ENCODE measurements at places on chromosomes 5 and 9. TPM values are rescaled to one million over a fixed set of nuclear protein-coding genes. Genes with fewer than 3 reads are reported as not detected.

PCDHGB2 gene
- 4.4 TPM for total RNA-seq

MAT2B gene
- 90.3 TPM for total RNA-seq

CTXN3 gene
- not detected for total RNA-seq

TCF7 gene
- 0.36 TPM for total RNA-seq

SV2C gene
- total RNA-seq: 0.55 TPM

SLC6A18 gene
- total RNA-seq: not detected

- H3K27me3 ChIP-seq: no peaks in the 10 kb centered on the region
- H3K36me3 ChIP-seq: no peaks in the 10 kb centered on the region
Measured at GRCh38 chr5:333945-334344, 12.4 kb downstream of the AHRR start.

- no peaks in the 10 kb centered on the region for H3K27me3 ChIP-seq
- no peaks in the 10 kb centered on the region for H3K36me3 ChIP-seq
- no peak overlapping the region for H3K4me3 ChIP-seq
- no peaks in the 10 kb centered on the region for H3K4me1 ChIP-seq
- DNase-seq: no peak
Measured at GRCh38 chr5:11000515-11001353, 239.7 kb upstream of the DAP start.

GRCh38 chr5:80070338-80071056 is 35.3 kb downstream of the THBS4 start:
- H3K4me3 ChIP-seq: no peak overlapping the region
- DNase-seq: no peak
- no peaks in the 10 kb centered on the region for H3K27me3 ChIP-seq
- H3K27ac ChIP-seq: no peak overlapping the region
- H3K36me3 ChIP-seq: no peaks in the 10 kb centered on the region

DNA sequence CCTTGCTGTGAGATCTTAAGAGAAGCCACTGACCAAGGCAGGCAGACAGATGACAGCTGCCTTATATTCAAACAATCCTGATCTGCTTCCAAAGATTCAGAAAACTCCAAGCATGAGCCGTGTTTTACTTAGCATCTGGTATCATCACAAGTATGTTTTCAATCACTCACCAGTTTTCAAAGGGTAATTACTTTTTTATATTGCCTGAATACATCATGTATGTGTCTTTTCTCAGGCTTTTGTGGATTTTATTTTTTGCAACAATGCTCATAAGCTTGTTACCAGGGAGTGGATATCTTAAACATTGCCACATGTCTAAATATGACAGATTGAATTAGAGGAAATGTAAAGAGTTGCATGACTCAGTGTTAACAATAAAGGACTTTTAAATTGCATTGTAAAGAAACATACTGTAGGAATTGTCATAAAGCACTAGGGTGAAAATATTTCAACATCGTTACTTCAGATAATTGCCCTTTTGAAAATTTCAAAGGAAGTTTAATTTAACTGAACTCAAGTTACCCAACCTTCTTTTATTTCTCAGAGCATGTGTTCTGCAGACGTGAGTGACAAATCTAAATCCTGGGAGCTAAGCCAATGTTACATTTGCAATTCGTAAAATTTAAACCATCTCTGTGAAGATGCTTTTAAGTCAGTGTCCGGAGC is 326.1 kb downstream of the PLK2 start:
- DNase-seq: no peak
- peaks cover 15% of the 10 kb centered on the region for H3K4me1 ChIP-seq
- no peak overlapping the region for H3K4me3 ChIP-seq
- H3K36me3 ChIP-seq: no peaks in the 10 kb centered on the region
- H3K27ac ChIP-seq: no peak overlapping the region

- no peaks in the 10 kb centered on the region for H3K4me1 ChIP-seq
- DNase-seq: no peak
- H3K27me3 ChIP-seq: no peaks in the 10 kb centered on the region
- no peak overlapping the region for H3K27ac ChIP-seq
- H3K4me3 ChIP-seq: no peak overlapping the region
Measured at GRCh38 chr9:123864251-123864650, 65.7 kb downstream of the DENND1A start.

DNA sequence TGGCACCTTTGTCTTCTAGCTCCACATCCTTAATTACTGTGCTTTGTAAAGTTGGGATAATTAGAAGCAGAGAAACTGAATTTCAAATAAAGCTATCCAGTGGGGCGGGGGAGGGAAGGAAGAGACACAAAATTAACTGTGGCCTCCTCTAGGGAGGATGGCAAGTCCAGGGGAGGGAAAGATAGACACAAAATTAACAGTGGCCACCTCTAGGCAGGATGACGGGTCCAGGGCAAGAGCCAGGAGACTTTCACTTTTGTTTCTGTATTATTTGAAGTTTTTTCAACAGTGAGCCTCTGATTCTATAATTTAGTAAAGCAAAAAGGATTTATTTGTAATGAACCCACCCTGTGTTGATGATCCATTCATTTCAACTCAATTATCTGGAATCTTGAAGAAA is 335.9 kb downstream of the MSX2 start:
- H3K4me1 ChIP-seq: peaks cover 4% of the 10 kb centered on the region
- no peaks in the 10 kb centered on the region for H3K36me3 ChIP-seq
- no peaks in the 10 kb centered on the region for H3K27me3 ChIP-seq
- DNase-seq: no peak
- H3K4me3 ChIP-seq: no peak overlapping the region

DNA sequence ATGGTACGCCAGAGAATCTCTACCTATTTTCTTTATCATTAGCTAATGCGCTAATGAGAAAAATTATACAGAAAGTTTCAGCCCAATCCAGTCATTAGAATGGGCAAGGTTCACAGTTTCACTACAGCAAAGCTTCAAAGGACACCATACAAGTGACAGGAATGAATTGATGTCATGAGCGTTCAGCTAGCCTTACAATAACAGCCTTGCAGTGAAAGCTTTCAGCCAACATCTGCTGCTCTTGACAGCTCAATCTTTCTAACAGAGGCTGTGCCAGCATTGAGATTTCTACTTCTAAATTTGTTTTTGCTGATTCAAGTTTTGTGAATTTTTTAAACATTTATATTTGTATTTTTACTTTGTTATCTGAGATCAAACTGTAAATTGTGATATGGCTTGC is 302.4 kb upstream of the FAM174A start:
- H3K27me3 ChIP-seq: no peaks in the 10 kb centered on the region
- H3K4me1 ChIP-seq: no peaks in the 10 kb centered on the region
- no peaks in the 10 kb centered on the region for H3K36me3 ChIP-seq

DNA sequence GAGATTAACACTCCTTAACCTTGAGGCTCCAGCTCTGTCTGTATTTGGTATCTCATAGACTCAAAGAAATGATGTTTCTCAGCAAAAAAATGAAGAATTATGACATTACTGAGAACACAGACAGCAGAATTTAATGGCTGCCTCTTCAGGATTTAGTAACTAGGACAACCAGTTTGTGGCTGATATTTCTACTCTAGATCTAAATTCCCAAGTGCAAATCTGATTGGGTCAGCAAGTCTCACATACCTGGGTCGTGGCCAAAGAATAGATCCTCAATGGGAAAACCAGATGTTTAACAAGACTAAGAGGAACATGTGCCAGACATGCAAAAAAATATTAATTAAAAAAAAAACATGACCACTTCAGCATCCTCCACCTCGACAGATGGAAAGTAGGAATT is 608.9 kb downstream of the DTWD2 start:
- H3K4me3 ChIP-seq: no peak overlapping the region
- peaks cover 23% of the 10 kb centered on the region for H3K4me1 ChIP-seq
- H3K36me3 ChIP-seq: no peaks in the 10 kb centered on the region
- DNase-seq: no peak
- H3K27me3 ChIP-seq: no peaks in the 10 kb centered on the region
- H3K27ac ChIP-seq: no peak overlapping the region

GRCh38 chr5:77990020-77990419 is 213.9 kb upstream of the TBCA start:
- no peaks in the 10 kb centered on the region for H3K4me1 ChIP-seq
- DNase-seq: no peak
- H3K27ac ChIP-seq: no peak overlapping the region
- no peaks in the 10 kb centered on the region for H3K27me3 ChIP-seq
- no peaks in the 10 kb centered on the region for H3K36me3 ChIP-seq

DNA sequence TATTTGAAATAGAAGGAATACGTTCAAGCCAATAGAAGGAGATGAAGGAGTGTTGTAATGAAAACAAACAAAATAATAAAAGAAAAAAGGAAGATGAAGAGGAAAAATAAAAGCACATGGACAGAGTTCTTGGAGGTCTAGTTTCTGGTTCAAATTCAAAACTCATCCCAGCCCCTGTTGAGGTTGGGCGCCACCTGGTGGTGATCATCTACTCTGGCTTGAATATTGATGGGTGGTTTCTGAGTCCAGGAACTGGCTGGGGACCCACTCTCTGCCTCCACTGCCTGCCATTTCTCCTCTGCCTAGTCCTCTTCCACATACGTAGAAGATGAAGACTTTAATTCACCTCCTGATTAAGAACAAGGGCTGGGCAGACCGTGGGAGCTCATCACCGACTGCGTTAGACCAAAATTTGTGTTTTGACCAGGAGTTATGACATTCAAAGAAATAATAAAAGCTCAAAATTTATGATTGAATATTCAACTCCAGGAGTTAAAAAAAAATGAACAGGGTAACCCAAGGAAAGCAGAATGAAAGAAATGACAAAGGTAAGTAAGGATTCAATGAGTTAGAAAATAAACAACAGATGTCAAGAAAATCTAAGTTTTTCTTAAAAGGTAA is 99.0 kb upstream of the SLC1A3 start:
- H3K36me3 ChIP-seq: no peaks in the 10 kb centered on the region

- H3K4me3 ChIP-seq: peak overlapping the region; percentile 79
- peaks cover 26% of the 10 kb centered on the region for H3K4me1 ChIP-seq
- H3K36me3 ChIP-seq: no peaks in the 10 kb centered on the region
- H3K27me3 ChIP-seq: no peaks in the 10 kb centered on the region
- H3K27ac ChIP-seq: peak overlapping the region; percentile 95
Measured at GRCh38 chr5:78985725-78986223, 664 bp upstream of the ARSB start.

DNA sequence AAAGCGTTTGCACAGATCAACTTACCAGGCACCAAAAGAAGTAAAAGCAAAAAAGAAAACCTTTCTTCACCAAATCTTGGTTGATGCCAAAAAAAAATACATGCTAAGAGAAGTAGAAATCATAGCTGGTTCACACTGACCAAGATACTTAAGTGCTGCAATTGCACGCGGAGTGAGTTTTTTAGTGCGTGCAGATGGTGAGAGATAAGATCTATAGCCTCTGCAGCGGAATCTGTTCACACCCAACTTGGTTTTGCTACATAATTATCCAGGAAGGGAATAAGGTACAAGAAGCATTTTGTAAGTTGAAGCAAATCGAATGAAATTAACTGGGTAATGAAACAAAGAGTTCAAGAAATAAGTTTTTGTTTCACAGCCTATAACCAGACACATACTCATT is 36.4 kb upstream of the CCDC152 start:
- no peaks in the 10 kb centered on the region for H3K4me1 ChIP-seq
- no peaks in the 10 kb centered on the region for H3K27me3 ChIP-seq
- DNase-seq: no peak
- no peaks in the 10 kb centered on the region for H3K36me3 ChIP-seq
- H3K27ac ChIP-seq: no peak overlapping the region

GRCh38 chr9:129220771-129221170 is 42.7 kb upstream of the IER5L start:
- no peak overlapping the region for H3K4me3 ChIP-seq
- no peak for DNase-seq
- H3K4me1 ChIP-seq: no peaks in the 10 kb centered on the region
- H3K36me3 ChIP-seq: no peaks in the 10 kb centered on the region

DNA sequence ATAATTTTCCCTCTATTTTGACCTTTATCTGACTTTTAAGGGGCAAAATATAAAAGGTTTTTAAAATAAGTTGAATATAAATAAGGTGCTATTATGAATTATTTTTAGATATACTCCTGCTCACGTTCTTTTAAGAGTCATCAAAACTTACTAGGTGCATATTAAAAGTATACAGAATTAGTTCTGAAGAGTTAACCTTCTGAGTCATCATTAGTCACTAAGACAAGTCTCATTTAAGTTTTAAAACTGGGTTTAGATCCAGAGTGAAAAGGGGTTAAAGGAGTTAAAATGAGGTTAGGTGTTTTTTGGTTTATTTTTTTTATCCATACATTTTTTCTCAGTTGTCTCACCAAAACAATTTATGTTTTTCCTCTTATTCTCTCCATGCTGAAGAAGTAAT is 41.7 kb downstream of the SMIM15 start:
- DNase-seq: no peak

- H3K4me1 ChIP-seq: no peaks in the 10 kb centered on the region
- H3K4me3 ChIP-seq: no peak overlapping the region
- no peaks in the 10 kb centered on the region for H3K36me3 ChIP-seq
Measured at GRCh38 chr5:65866837-65867521, 59.4 kb upstream of the ERBIN start.

DNA sequence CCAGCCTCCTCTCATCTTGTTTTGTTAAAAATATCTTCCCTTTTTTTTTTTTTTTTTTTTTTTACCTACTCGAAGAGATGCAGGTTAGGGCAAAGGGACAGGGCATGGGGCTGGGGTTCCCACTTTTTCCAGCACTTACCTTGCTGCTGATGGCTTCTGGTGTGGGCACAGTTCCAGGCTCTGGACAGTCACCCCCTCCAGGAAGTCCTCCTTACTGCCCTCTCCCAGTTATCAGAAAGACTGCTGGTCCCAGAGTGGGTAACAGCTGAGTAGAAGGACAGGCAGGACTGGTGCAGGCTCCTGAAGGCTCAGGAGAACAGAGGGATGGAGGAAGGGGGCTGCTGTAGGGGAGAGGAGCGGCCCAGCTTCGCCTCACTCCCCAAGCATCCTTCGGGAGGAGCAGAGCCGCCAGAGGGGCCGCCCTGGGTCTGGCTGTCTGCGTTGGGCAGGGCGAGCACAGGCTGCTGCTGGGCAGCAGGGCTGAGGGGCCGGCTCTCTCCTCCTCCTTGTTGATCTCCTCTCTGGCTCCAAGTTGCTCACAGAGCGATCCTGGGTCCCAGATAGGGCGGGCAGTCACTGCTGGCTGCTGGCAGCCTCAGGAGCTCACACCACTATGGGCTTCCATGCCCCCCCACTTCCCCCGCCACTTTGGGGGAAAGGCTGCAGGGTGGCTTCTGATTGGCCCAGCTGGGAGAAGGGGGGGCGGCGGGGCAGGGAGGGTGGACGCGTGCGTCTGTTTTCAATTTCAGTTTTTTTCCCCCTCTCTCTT is at the start of gene PDGFRB:
Gene PDGFRB, minus strand, starts transcription at position 588 of the 769 bp plus-strand sequence. CDS start 18,798 bp downstream, outside the sequence.
- peak; percentile 98 for DNase-seq
- peaks cover 20% of the 10 kb centered on the region for H3K4me1 ChIP-seq
- no peaks in the 10 kb centered on the region for H3K36me3 ChIP-seq
- H3K27ac ChIP-seq: peak within 1 kb of the TSS; percentile 89
- H3K4me3 ChIP-seq: peak within 1 kb of the TSS; percentile 54

- H3K4me1 ChIP-seq: no peaks in the 10 kb centered on the region
- H3K4me3 ChIP-seq: no peak overlapping the region
- no peaks in the 10 kb centered on the region for H3K27me3 ChIP-seq
Measured at GRCh38 chr9:1179366-1179765, 129.2 kb downstream of the DMRT2 start.

DNA sequence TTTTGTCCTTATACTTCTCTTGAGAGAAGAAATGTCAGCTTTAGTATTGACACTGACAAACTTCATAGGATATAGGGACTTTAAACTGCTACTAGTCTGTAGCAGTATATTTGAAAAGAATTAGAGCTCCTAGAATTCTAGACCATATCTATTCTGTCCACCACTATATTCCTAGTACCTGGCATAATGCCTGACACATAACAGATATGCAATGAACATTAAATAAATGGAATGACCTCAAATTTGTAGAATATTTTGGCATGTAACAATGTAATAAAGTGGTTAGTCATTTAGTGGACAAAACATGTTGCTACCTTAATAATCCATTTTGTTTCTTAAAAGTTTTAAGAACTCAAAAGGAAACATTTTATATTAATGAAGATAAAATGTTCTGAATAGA is 57.5 kb downstream of the HOMER1 start:
- H3K27ac ChIP-seq: no peak overlapping the region
- H3K4me3 ChIP-seq: no peak overlapping the region
- H3K4me1 ChIP-seq: no peaks in the 10 kb centered on the region
- H3K27me3 ChIP-seq: no peaks in the 10 kb centered on the region
- no peak for DNase-seq

Measured in sigmoid colon (tissue), 7 donors.